ENCODE measurements at places on chromosomes 7 and 10.

DNA sequence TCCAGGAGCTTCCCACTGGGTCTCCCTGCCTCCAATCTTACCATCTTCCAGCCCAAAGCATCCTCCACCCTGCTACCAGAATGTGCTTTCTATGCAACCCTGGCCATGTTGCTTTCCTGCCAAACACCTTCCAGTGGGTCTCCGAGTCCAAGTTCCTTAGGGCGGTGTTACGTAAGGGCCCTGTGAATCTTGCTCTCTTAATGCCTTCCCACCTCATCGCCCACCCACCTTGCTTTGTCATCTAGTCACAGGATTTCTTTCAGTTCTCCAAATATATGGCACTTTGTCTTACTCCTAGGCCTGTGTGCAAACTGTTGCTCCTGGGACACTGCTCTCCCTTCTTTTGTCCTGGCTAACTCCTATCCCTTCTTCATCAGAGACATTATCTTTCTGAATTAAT is 344.5 kb downstream of the RPS24 start:
- no peak for DNase-seq

DNA sequence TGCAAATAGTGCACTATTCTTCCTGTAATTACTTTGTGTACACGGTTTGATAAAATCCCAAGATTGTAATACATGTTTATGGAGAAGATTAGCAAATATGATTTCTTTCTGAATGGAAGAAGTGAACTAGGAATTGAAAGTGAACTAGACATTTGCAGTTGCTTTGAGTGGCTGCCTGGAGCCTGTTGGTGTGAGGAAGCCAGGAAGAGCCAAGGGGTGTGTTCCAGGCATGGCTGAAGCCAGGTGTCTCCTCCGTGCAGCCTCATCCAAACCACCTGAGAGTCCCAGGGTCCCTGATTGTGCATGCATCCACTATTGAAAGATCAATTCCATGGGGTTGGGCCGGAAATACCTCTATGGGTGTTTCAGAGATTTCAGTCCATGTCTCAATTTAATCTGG is 253.1 kb upstream of the SHH start:
- no peak for DNase-seq

GRCh38 chr7:128863433-128863989 is 855 bp downstream of the ATP6V1F start:
- DNase-seq: peak; percentile 69

DNA sequence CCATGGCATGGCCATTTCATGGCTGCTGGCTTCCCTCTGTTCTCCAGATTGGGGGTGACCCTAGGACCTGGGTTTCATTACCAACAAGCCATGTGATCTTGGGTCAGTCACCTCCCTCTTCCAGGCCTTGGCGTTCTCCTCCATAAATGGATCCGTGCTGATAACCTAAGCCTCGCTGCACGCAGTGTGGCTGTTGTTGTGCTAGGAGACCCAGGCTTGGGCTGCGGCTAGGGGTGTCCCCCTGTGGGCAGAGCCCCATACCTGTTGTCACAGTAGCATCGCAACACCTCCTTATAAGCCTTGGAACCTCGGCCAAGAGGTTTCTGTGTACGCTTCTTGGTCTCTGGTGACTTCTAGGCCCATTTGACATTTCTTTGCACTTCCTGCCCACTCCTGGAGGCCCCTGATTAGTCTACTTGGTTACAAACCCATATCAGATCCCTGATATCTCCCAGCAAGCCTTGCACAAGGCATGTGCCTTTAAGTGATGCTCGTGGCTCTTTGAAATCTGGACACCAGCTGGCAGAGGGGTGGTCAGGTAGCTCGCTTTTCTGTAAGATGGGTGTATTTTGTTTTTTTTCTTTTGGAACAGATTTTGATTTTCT is 23.6 kb downstream of the ZMIZ1 start:
- DNase-seq: no peak

GRCh38 chr10:70803775-70804420 is 11.8 kb upstream of the SGPL1 start:
- DNase-seq: no peak

GRCh38 chr10:92573091-92573797 is 649 bp downstream of the IDE start:
- peak; percentile 35 for DNase-seq
